NCI-H146 (cell line): ENCODE measurements at places on chromosomes 12 and 14.

DNA sequence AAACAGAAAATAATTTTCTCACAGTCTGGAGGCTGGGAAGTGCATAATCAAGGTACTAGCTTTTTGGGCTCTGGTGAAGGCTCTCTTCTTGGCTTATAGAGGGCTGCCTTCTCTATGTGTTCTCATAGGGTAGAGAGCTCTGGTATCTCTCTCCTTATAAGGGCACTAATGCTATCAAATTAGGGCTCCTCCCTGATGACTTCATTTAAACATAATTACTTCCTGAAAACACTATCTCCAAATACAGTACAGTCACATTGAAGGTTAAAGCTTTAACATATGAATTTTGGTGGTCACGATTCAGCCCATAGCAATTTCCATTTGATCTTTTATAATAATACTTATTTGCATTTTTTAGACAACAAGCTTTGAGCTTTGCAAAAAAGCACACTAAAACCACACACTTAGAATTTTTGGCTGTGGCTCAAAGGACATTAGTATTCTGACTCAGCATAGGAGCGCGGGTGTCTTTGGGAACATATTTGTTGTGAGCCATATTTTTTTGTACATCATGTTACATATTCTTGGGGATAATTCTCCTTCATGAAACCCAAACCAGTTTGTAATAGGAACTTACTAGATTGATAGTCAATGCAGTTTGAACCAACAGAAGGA is 808.1 kb upstream of the FBXO33 start:
- DNase-seq = no peak

DNA sequence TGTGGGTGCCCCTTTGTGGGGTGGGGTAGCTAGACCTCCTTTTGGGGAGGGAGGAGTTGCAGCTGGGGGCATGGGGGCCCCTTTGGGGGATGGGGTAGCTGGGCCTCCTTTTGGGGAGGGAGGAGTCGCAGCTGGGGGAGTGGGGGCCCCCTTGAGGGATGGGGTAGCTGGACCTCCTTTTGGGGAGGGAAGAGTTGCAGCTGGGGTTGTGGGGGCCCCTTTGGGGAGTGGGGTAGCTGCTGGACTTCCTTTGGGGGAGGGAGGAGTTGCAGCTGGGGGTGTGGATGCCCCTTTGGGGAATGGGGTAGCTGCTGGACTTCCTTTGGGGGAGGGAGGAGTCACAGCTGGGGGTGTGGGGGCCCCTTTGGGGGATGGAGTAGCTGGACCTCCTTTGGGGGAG is 7.0 kb downstream of the NACA start:
- no peak for DNase-seq

- no peak for DNase-seq
Measured at GRCh38 chr12:6386491-6386890, 2.5 kb downstream of the LTBR start.

DNA sequence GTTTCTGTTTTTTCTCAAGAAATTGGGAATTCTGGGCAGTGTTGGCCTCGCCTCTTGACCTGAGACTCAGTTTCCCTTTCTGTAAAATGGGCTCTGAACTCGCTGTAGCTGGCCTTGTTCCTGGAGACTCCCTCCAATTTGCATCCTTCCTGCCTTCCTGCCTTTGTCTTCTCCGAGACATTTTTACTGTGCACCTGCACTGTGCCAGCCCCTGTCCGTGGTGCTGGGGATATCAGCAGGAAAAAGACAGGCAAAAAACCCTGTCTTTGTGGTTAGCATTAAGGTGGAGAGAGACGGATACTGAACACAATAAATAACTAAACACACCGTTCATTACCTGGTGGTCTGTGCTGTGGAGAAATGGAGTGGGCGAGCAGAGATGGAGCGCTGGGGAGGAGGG is 129.8 kb downstream of the AACS start:
- DNase-seq = no peak

GRCh38 chr12:88163371-88163770 is 21.3 kb downstream of the TMTC3 start:
- DNase-seq = no peak

- no peak for DNase-seq
Measured at GRCh38 chr14:27927519-27927918, 839.1 kb upstream of the FOXG1 start.

GRCh38 chr12:10562306-10562933 is 51.0 kb downstream of the MAGOHB start:
- peak; percentile 65 for DNase-seq

GRCh38 chr14:95207475-95208233 is 50.3 kb upstream of the DICER1 start:
- no peak for DNase-seq

DNA sequence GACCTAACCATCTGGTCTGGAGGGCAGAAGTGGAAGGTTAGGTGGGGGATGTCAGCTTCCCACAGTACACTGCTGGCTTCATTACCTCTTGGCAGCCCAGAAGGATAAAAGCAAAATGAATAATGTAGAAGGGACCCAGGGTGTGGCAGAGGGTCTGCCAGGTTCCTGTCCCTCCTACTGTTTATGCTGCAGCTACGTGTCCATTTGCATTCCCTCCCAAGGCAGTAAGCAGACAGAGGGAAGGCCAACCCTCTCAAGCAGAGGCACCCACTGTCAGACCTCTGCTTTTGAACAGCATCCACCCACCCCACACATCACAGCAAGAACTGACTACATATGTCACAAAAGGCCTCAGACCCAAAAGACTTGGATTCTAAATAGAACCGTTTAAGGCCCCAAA is 19.4 kb downstream of the MAX start:
- DNase-seq = no peak

- DNase-seq = no peak
Measured at GRCh38 chr14:105484069-105484996, 2.4 kb upstream of the CRIP1 start.

DNA sequence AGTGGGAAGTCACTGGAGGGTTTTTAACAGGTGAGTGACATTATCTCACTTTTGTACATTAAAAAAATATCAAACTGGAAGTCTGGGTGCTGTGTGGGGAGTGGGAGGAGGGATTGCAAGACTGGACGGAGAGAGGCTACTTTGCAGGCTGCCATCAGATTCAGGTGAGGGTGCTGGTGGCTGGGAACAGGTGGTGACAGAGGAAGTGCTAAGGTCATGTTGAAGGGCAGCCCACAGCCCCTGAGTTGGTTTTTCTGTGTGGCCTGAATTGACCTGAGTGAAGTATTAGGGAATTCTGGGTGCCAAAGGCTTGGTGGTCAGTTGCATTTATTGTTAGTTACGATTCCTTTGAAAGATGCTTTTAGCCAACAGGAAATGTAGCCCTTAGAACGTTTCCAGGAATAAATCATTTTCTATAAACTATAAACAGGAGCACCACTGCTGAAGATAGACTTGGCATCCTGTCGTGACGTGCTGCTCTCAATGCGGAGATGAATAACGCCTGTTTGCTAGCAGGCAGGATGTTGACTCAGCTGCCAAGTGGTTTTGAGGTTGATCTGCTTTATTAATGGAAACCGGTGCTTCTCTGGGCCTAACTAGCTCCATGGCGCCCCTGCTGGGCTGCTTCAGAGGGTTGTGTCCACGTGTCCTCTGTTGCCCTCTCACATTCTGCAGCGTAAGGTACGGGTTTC is 707.5 kb upstream of the TMEM132C start:
- DNase-seq = peak; percentile 98

DNA sequence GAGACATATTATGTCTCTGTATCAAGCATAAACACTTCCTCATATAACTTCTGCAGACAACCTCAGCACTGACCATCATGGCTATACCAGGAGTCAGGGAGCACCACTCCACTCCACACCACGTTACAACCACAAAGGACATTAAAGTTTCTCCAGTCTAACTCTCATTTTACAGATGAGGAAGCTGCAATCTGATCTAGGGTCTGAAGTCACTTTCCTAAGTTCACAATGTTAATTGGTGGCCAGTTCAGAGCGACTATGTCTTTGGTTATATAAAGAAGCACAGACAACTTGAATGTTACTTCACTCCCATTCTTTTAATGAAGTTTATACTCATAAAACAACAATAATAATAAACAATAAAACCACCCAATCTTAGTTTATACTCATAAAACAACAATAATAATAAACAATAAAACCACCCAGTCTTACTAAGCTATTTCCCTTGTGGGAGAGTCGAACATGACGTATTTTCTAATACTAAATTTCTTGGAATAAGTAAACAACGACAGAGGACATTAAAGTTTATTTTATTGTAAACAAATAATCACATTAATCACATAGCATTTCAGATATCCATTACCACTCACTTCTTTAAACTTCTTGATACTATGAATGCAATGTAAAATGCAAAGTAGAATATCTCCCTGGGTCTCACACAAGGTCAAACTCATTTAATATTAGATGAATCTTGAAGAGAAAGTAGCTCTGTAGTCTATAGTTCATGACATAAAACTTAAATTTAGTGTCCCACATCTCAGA is 72.4 kb upstream of the SSTR1 start:
- DNase-seq = no peak

- peak; percentile 89 for DNase-seq
Measured at GRCh38 chr12:10392394-10392930, 2.6 kb upstream of the KLRK1 start.
